ENCODE measurements at places on chromosomes 3 and 15.
A peak's percentile ranks its signal among the peaks of the same experiment; 100 is the strongest.

- no peak for DNase-seq
Measured at GRCh38 chr3:18672561-18672960, 247.4 kb upstream of the SATB1 start.

- DNase-seq, result no peak
Measured at GRCh38 chr15:68637767-68638404, 59.1 kb downstream of the CORO2B start.

DNA sequence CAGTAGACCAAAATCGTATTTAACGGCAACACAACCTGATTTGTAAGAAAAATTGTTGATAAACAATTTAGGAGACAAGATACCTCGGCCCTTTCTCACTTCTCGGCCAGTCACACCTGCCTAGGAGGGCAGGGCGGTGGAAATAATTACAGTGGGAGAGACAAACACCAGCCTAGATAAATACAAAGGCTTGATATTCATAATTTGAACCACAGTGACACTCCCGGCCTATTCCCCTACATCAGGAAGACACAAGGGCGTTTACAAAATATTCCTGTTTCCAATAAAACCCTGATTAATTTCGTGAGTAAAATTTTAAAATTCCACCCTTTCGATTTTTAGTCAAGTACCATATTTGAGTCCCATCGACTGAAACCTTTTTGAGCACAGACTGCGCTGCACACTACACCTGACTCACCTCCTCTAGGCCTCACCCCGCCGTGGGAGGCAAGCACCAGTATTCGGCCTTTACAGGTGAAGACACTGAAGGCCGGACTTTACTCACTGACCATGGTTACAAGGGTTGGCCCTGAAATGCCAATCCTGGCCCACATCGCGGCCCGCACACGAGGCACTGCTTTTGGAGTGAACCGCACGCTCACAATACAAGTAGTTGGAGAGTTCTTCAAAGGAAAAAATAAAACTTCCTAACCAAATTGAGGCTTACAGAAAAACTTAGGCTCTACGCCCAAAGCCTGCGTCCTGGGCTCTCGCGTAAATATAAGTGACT is 794 bp downstream of the ARPP19 start:
- peak; percentile 52 for DNase-seq

DNA sequence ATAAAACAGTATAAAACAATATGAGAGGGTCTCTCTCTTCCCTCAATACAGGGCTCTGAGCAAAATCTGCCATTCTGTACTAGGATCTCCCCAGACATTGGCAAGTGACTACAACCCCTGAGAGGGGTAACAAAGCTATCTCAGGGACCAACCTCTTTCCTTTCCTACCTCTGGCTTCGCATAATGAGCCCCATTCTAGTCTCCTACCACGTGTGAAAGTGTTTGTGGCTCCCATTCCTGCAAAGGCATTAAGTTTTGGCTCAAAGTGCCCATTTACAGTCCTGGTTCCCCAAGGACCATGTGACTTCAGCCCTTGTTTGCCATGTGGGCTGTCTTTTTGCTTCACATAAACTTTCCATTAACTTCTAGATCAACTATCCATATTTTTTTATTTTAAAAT is 46.4 kb downstream of the SCN11A start:
- DNase-seq, result no peak

- no peak for DNase-seq
Measured at GRCh38 chr3:182889948-182890629, 90.2 kb downstream of the DCUN1D1 start.

GRCh38 chr3:4290272-4290893 is 12.8 kb upstream of the SETMAR start:
- peak; percentile 59 for DNase-seq

- DNase-seq, result no peak
Measured at GRCh38 chr3:184602372-184603150, 41.0 kb downstream of the EPHB3 start.

- DNase-seq, result no peak
Measured at GRCh38 chr15:29822100-29822683, at the start of gene TJP1. Gene TJP1 (minus strand): TSS chr15:29822468. CDS start chr15:29822028, 440 bp downstream.

GRCh38 chr3:160747422-160747821 is 8.6 kb upstream of the PPM1L start:
- no peak for DNase-seq

- DNase-seq, result no peak
Measured at GRCh38 chr3:67077656-67078055, 79.5 kb downstream of the KBTBD8 start.

GRCh38 chr3:139189943-139190342 is 145.3 kb upstream of the PRR23C start:
- DNase-seq, result no peak

DNA sequence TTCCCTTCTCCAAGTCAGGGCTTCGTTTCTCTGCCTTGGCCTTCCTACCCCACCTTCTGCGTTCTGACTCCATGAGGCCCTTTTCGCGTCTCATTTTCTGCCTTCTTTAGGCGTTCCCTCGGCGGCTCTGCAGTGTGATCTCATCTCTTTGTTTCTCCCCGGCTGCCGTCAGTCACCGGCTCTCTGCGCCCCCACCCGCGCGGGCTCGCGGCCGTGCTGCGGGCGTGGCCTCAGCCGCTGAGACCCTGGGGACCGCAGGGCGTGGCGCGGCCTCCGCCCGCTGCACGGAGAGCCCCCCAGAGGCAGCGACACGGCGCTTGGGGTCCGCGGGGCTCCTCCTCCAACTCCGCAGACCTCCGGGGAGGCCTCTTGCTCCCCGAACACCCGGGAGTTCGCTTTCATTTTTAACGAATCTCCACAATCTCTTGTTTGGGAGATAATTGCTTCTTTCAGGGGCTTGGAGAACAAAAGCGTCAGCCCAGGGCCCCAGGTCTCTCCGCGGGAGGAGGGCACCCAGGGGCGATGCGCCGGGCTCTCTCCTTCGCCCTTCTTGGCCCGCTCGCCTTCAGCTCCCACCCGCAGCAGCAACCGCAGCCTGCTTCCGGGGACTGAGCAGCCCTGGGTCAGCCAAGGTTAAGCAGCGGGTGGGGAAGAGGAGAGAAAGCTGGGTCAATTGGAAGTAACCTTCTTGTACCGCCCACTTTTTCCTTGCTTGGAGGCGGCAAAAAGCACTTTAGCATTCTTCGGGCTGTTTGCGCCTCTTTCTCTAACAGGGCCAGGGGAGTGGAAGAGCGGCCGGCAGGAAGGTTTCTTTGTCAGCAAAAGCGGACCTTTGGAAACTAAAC is 35.2 kb downstream of the GAP43 start:
- peak; percentile 57 for DNase-seq

DNA sequence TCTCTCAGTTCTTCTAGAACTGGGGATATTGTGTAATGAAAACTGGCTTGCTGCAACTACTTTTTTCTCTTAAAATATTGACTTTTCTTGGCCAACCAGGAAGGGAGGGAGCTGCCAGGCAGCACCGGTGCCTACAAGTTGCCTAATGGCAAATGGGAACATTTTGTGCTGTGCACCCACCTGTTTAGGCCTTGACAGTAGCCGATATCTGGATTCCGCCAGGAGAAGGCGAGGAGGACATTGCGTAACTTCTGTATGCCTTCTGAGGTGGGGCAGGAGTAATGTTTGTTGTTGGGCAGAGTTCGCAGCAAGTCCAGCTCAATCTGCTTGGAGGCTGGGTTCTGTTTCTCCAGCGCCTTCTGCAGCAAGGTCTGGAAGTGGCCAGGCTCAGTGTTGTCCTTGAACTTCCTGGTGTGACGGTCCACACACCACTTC is 64.9 kb downstream of the TBC1D2B start:
- no peak for DNase-seq

GRCh38 chr3:98662699-98663098 is 69.3 kb upstream of the CPOX start:
- no peak for DNase-seq

DNA sequence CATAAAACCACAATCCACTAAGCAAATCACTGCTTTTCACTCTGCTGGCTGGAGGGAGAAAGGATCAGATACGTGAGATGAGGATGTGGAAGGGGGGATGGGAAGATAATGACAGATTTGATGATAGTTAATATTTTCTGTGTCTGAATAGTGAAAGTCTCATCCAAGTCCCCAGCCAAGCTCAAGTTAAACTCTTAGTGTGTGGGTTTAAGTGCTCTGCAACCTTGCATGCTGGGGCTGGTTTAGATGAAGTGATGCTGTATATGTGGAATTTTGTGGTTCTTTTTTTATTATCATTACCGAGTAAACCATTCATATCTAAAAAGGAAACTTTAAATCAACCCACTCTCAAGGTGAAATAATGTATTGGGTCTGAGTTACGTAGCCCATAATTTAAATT is 111.0 kb downstream of the TPRG1 start:
- no peak for DNase-seq

- no peak for DNase-seq
Measured at GRCh38 chr3:33578325-33579177, 138.3 kb upstream of the UBP1 start.

DNA sequence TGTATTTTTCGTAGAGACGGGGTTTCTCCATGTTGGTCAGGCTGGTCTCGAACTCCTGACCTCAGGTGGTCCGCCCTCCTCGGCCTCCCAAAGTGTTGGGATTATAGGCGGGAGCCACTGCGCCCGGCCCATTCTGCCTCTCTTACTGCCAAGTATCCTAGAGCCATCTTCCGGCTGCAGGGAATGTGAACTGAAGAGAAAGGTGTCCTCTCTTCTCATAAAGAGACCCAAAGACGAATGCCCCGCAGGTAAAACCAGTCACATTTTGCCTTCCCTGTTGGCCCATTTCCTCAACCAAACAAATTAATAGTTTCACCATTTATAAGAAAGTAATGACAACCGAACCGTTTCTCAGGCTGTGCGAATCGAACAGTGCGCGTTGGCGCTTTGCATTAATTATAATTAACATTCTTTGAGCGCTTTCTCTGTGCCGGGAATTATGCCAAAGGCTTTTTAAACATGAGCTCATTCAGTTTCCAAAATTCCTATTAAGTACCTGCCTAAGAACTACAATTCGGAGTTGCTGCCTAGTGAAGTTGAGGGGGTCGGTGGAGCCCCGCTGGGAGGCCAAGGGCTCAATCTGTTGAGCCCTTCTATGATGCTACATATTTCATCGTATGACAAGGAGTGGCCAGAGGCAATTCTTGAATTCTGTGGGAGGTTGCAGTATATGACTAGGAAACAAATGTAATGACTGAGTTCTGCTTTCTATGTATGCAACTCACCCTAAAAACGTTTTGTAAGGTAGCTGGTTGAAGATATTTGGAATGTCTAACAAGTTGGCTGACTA is 819 bp upstream of the RPL24 start:
- DNase-seq, result no peak

- no peak for DNase-seq
Measured at GRCh38 chr15:84681831-84682230, 23.8 kb upstream of the NMB start.

Measured in CD8-positive, alpha-beta T cell (primary cell).